ENCODE measurements at places on chromosomes 5 and 9. TPM values are rescaled to one million over a fixed set of nuclear protein-coding genes. Genes with fewer than 3 reads are reported as not detected.

Gene EDIL3
- 1.6 TPM for polyA plus RNA-seq

Gene NPR3
- polyA plus RNA-seq: 0.79 TPM

Gene NXNL2
- 0.10 TPM for polyA plus RNA-seq

Gene FOXI1
- not detected for polyA plus RNA-seq

Gene CD14
- 7.8 TPM for polyA plus RNA-seq

Gene CBY3
- polyA plus RNA-seq: 1.0 TPM

DNA sequence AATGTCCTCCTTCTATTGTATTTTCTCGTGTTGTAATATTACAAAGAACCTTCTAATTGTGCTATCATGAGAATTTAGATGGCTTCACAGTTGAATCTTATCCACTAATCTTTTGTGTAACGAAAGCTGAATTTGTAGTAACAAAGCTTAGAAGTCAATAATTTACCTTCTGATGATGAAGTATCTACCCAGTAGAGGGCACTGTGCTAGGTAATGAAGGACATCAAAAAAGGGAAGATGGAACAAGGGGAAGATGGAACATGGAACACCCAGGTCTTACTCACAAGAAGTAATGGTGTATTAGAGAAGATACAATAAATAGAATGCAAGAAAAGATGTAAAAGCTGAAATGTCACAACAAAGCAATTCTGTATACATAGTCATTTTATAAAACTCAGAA is 131.0 kb upstream of the CCNG1 start:
- H3K4me1 ChIP-seq: no peaks in the 10 kb centered on the region
- H3K27ac ChIP-seq: no peak overlapping the region
- H3K36me3 ChIP-seq: no peaks in the 10 kb centered on the region
- H3K4me3 ChIP-seq: no peak overlapping the region
- H3K27me3 ChIP-seq: no peaks in the 10 kb centered on the region

DNA sequence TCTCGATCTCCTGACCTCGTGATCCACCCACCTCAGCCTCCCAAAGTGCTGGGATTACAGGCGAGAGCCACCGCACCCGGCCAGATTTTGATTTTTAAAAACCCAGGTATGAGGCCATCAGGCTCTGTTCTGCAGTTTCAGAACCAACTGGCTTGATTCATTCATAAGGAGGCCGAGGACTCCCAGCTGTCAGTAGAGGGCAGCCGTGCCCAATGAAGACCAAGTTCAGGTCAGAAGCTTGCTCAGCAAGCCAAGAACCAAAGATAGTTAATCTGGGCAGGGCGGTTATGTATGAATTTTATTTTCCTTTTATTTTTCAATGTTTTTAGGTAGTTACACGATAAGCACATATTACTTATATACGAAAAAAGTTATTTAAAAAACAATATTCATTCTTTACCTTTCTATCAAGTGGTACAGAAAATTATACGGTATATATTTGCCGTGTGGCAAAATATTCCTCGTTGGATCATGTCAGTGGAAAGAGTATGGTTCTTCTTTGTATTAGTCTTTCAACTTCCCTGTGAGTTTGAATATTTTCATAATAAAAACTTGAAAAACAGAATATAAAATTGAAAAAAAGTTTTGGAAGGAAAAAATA is 18.0 kb downstream of the MGAT1 start:
- H3K4me3 ChIP-seq: no peak overlapping the region
- H3K27me3 ChIP-seq: no peaks in the 10 kb centered on the region
- H3K36me3 ChIP-seq: no peaks in the 10 kb centered on the region
- DNase-seq: peak; percentile 83
- H3K4me1 ChIP-seq: no peaks in the 10 kb centered on the region

DNA sequence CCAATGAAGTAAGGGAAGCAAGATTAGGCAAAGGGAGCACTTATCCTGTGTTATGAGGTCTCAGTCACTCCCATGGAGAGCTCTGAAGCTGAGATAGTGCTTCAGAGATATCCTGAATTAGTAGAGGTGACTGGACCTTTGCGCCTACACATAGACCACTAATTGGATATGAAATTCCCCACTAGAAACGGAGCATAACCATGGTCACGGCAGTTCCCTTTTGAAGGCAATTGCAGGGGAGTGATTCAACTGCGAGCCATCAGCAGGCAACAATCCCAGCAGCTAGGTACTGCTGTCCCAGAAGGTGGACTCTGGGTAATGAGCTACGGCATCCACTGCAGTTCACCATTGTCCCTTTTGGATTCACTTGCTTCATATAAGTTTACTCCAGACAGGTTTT is 267.7 kb upstream of the RASA1 start:
- no peak for DNase-seq
- H3K27me3 ChIP-seq: no peaks in the 10 kb centered on the region
- H3K27ac ChIP-seq: no peak overlapping the region
- no peaks in the 10 kb centered on the region for H3K4me1 ChIP-seq
- no peak overlapping the region for H3K4me3 ChIP-seq

DNA sequence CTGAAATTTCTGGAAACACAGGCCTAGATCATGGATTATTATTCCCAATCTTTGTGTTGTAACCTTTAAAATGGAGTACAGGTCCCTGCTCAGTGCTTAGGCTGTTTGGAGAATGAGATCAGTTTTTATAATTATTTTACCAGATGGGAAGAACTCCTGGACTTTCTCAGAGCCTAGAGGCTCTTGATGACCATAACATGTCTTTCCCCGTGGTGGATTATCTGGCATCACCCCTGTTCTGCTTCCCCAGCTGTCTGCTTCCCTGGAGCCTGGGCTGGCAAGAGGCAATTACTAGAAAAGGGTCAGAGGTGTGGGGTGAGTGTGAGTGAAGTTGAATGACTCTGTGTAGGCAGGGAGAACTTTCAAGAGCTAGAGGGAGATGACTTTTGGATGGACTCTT is 143.0 kb downstream of the CARTPT start:
- no peak overlapping the region for H3K4me3 ChIP-seq
- H3K4me1 ChIP-seq: no peaks in the 10 kb centered on the region
- no peaks in the 10 kb centered on the region for H3K36me3 ChIP-seq
- no peak overlapping the region for H3K27ac ChIP-seq
- no peak for DNase-seq
- H3K27me3 ChIP-seq: no peaks in the 10 kb centered on the region

DNA sequence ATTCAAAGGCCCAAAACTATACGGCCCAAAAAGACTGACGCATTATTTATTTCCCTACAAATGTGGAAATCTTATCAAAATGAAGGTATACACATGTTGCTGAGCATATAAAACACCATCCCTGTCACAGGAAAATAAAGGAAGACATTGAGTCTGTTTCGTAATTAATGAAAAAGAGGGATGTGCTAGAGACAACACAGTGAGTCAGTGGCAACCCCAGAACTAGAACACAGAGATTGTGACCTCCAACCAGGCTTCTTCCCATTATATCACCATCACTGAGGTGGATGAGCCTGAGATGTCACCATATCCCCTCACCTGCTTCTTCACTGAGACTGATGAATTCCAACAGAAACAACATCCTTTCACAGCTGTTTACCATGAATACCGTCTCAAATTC is 3.8 kb downstream of the NDUFA8 start:
- peaks cover 4% of the 10 kb centered on the region for H3K36me3 ChIP-seq
- no peak overlapping the region for H3K4me3 ChIP-seq
- peaks cover 4% of the 10 kb centered on the region for H3K4me1 ChIP-seq
- H3K27ac ChIP-seq: no peak overlapping the region

DNA sequence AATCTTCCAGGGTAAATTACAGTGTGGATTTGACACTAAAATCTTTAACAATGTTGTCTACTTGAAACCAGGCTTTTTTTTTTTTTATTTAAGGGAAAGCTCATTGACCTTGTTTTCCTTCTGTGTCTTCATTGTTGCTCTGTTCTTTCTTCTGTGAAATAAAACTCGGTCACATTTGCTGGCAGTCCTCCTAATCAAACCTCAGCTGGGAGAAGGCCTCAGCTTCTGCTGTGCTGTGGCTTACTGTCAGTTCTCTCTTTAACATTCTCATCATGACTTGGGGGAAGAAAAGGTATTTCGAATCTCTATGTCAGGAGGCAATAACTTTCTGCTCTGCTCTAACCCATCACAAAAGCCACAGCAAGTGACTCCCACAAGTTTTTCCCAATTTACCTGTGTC is 268.9 kb downstream of the ZNF608 start:
- H3K4me3 ChIP-seq: no peak overlapping the region
- H3K27me3 ChIP-seq: no peaks in the 10 kb centered on the region
- no peak for DNase-seq
- no peaks in the 10 kb centered on the region for H3K36me3 ChIP-seq
- H3K4me1 ChIP-seq: no peaks in the 10 kb centered on the region
- H3K27ac ChIP-seq: no peak overlapping the region

GRCh38 chr9:14277244-14277643 is 36.7 kb downstream of the NFIB start:
- H3K4me1 ChIP-seq: no peaks in the 10 kb centered on the region
- H3K27ac ChIP-seq: no peak overlapping the region
- H3K36me3 ChIP-seq: no peaks in the 10 kb centered on the region
- no peak for DNase-seq
- no peak overlapping the region for H3K4me3 ChIP-seq

DNA sequence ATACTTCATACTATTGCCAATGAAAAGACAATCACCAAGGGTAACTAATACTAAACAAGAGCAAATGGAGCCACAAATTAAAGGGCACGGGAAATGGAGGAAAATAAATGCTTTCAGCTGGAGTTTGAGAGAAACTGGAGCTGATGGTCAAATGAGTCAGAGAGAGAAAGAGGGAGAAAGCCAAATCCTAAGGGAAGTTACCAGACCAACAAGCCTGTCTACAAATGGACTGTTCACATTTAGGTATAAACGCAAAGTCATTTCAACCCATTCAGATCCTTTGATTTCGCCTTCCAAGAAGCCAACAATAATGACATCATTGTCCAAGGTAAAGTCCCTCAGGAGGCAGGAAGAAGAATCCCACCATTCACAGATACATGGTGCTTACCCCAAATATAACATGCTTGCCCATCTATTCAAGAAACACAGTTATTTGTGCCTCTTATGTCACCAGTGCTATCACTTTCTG is 351.8 kb downstream of the RAB3C start:
- no peaks in the 10 kb centered on the region for H3K27me3 ChIP-seq
- H3K27ac ChIP-seq: no peak overlapping the region
- DNase-seq: no peak

- no peaks in the 10 kb centered on the region for H3K36me3 ChIP-seq
- DNase-seq: peak; percentile 65
- no peaks in the 10 kb centered on the region for H3K4me1 ChIP-seq
- peak overlapping the region; percentile 76 for H3K4me3 ChIP-seq
- H3K27ac ChIP-seq: peak overlapping the region; percentile 96
- no peaks in the 10 kb centered on the region for H3K27me3 ChIP-seq
Measured at GRCh38 chr9:21558615-21559401, 76.7 kb upstream of the IFNE start.

DNA sequence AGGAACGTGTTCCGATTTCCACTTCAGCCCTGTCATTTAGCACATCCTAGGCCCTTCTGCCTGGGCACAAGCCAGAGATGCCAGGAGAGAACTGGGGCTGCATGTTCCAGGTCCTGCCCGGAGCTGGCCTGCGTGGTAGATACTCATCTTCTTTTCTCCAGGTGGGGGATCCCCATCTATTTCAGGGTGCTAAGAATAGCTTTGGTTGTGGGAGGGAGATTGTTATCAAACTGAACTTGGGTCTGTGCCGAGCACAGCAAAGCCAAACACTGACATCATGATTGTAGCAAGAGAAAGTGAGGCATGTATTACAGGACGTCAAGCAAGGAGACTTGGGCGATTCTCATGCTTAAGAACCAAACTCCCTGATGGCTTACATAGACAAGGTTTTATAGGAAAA is 18.2 kb downstream of the C9orf153 start:
- H3K27me3 ChIP-seq: no peaks in the 10 kb centered on the region
- H3K27ac ChIP-seq: no peak overlapping the region

- no peak overlapping the region for H3K4me3 ChIP-seq
- H3K27me3 ChIP-seq: no peaks in the 10 kb centered on the region
- H3K36me3 ChIP-seq: no peaks in the 10 kb centered on the region
- no peak overlapping the region for H3K27ac ChIP-seq
Measured at GRCh38 chr5:26390608-26391007, 647.8 kb downstream of the CDH9 start.

GRCh38 chr5:39159811-39160490 is 59.4 kb downstream of the FYB1 start:
- no peak for DNase-seq
- H3K4me3 ChIP-seq: no peak overlapping the region
- H3K36me3 ChIP-seq: no peaks in the 10 kb centered on the region
- H3K27me3 ChIP-seq: no peaks in the 10 kb centered on the region

- H3K27ac ChIP-seq: no peak overlapping the region
- H3K4me1 ChIP-seq: no peaks in the 10 kb centered on the region
- no peak for DNase-seq
- no peak overlapping the region for H3K4me3 ChIP-seq
- H3K27me3 ChIP-seq: no peaks in the 10 kb centered on the region
Measured at GRCh38 chr9:135757356-135757755, 55.4 kb downstream of the KCNT1 start.

All from small intestine (tissue), 16 donors.